ENCODE measurements at places on chromosomes 5 and 9.

GRCh38 chr5:78530342-78531096 is 118.1 kb downstream of the LHFPL2 start:
- DNase-seq, result no peak

GRCh38 chr9:106869028-106869427 is 6.1 kb downstream of the ZNF462 start:
- DNase-seq, result no peak

- DNase-seq, result no peak
Measured at GRCh38 chr5:127583866-127584265, 65.0 kb upstream of the CTXN3 start.

DNA sequence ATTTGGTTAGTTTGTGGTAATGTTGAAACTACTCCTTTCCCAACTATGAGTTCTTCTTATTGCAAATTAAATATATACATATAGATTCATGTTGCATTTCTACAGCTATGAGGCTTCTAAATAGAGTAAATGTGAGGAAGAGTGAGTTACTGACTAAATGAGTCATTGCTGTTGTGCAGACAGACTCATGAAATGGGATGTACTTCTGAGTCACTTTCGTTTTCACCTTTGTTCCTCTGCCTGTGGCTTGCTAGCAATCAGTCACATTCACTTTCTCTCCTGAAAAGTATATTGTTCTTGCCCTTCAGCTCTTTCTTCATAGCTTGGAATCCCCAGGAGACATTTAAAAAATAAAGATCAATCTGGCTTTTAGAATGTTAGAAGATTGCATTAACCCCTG is 295.5 kb upstream of the SMC2 start:
- DNase-seq, result no peak

- DNase-seq, result no peak
Measured at GRCh38 chr5:2591777-2592453, 159.6 kb downstream of the IRX2 start.

- DNase-seq, result no peak
Measured at GRCh38 chr9:115997923-115998322, 155.7 kb upstream of the PAPPA start.

GRCh38 chr5:122790354-122791103 is 15.6 kb downstream of the SNX2 start:
- no peak for DNase-seq
